ENCODE measurements at places on chromosomes 3 and 15. TPM values are rescaled to one million over a fixed set of nuclear protein-coding genes. Genes with fewer than 3 reads are reported as not detected.

Gene ITIH1
- total RNA-seq, result not detected

Gene TNFSF10
- total RNA-seq, result 136 TPM

Gene OXSM
- 14.4 TPM for total RNA-seq

Gene SPRED1
- 24.5 TPM for total RNA-seq

Gene COL6A5
- 0.08 TPM for total RNA-seq

Gene SLC12A8
- total RNA-seq, result 18.4 TPM

Gene GASK1A
- 1.1 TPM for total RNA-seq

Gene KCTD6
- 6.3 TPM for total RNA-seq

Gene PLCL2
- 28.7 TPM for total RNA-seq

Gene SLC51B
- total RNA-seq, result 127 TPM

Gene CHRFAM7A
- 2.0 TPM for total RNA-seq

Gene SNTN
- not detected for total RNA-seq

Gene RAB6B
- 8.3 TPM for total RNA-seq

Gene FRMD5
- total RNA-seq, result 1.6 TPM

Gene SYNPR
- total RNA-seq, result not detected

Gene PCNP
- total RNA-seq, result 99.6 TPM

Gene GOLGA6L4
- total RNA-seq, result 3.5 TPM

Gene SRGAP3
- 8.0 TPM for total RNA-seq

Gene VIPR1
- 137 TPM for total RNA-seq

Gene MAGI1
- 49.2 TPM for total RNA-seq

Gene GOLGA6L1
- not detected for total RNA-seq

Gene CPLX3
- total RNA-seq, result 0.15 TPM

Gene SOX2
- total RNA-seq, result 0.42 TPM

Gene MPI
- total RNA-seq, result 62.2 TPM

Gene FAM227B
- 1.2 TPM for total RNA-seq

Gene PLA2G4F
- total RNA-seq, result 73.5 TPM

Gene PRSS50
- not detected for total RNA-seq

Gene ZNF501
- total RNA-seq, result 1.3 TPM

Gene A4GNT
- not detected for total RNA-seq

Gene CEMIP
- 1.7 TPM for total RNA-seq

Gene TJP1
- 86.4 TPM for total RNA-seq

Gene IL17RC
- 37.8 TPM for total RNA-seq

Gene IRAK2
- 1.7 TPM for total RNA-seq

Gene FETUB
- not detected for total RNA-seq

Gene CLDN11
- 4.3 TPM for total RNA-seq

Gene STARD5
- 36.4 TPM for total RNA-seq
